ENCODE measurements at places on chromosomes 2 and 18.

GRCh38 chr2:200446612-200447011 is 63.3 kb downstream of the KCTD18 start:
- no peak for DNase-seq

DNA sequence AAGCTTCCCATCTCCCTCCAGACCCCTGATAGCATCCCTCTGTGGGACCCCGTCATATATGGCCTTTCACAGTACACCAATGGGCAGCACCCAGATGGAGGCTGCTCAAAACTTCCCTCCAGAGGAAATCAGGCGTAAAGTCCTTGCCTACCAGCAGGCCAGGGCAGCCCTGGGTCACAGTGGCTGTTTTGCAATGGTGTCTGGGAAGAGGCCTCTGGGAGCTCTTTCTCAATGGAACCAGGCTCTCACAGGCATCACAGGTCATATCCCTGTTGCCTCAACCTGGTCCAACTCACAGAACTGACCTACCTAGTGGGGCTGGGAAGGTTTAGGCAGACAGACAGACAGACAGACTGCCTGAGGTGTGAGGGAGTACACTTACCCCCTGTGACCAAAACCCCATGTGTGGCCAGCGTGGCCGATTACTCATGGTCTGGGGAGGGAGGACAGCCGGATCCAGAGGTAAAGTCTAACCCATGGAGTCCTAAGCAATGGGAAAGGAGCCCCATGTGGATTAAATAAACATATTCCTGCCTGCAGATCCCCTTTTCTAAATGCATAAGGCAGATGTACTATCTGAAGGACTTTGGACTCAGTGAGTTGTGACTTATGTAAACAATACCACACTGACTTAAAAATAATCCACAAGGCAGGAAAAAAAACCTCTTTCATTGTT is 58.2 kb downstream of the BCL2L11 start:
- DNase-seq = no peak

DNA sequence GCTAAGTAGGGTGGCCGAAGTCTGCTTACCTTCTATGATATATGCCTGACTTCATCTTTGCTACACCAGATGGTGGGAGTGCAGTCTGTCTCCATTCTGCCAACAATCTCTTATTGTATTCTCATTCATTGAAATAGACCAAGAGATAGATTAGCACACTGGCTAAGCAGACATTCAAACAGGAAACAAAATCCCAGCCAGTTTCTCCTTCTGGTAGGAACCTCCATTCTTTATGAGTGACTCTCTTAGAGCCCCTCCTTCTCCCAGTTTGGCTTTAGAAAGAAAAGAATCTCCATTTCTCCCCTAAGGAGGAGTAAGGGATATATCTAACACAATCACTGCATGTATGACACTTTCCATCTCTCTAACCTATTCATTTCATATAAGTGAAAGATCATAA is 118.9 kb upstream of the COL5A2 start:
- no peak for DNase-seq

DNA sequence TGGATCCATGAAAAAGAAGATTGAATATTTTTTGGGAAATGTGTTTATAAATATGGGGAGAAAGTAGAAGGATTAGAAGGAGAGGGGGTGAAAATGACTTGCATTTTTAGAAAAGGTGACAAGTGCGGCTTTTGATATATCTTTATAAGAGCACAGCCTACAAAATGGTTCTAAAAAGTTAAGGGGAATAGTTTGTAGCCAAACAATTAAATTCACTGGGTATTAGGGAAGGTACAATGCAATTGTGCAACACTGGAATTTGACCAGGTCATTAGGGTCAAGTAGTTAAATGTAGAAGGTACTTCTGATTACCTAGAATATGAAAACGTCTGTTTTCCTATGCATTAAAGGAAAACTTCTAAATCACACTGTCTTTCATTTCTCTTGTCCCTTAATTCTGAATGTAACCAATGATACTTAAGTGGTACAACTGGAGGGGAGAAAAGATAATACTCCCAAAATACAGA is 44.5 kb upstream of the SERTAD2 start:
- no peak for DNase-seq

GRCh38 chr2:36967236-36967876 is 1.0 kb upstream of the STRN start:
- DNase-seq = no peak

DNA sequence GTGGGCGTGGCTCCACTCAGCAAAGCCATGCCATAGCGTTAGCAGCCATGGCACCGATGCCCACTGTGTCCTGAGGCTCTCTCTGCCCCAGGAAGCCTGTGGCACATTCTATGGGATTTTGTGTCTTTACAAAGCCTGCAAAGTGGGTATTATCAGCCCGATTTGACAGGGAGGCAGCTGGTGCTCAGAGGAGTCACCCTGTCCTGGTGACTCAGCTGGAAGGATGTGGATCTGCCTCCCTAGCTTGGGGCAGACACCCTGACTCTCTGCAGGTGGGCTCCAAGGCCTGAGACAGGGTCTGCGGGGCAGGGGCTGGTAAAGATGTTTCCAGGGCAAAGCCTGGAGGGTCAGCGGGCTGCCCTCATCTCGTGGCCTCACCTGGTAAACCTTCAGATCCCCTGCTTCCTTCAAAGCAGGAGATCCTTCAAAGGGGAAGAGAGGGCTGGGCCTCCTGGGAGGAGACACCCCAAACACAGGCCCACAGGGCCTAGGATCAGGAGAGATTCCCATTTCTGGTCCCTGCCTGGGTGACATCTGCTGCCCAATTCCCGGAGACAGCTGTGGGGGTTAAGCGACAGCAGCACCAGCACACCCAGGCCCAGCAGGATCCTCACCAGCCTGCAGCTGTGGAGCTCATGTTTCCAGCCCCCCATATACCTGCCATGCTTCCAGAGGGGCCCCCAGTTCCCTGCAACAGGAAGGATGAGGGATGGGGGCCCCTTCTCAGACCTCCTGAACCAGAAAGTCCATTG is 3.0 kb upstream of the ASB1 start:
- no peak for DNase-seq

DNA sequence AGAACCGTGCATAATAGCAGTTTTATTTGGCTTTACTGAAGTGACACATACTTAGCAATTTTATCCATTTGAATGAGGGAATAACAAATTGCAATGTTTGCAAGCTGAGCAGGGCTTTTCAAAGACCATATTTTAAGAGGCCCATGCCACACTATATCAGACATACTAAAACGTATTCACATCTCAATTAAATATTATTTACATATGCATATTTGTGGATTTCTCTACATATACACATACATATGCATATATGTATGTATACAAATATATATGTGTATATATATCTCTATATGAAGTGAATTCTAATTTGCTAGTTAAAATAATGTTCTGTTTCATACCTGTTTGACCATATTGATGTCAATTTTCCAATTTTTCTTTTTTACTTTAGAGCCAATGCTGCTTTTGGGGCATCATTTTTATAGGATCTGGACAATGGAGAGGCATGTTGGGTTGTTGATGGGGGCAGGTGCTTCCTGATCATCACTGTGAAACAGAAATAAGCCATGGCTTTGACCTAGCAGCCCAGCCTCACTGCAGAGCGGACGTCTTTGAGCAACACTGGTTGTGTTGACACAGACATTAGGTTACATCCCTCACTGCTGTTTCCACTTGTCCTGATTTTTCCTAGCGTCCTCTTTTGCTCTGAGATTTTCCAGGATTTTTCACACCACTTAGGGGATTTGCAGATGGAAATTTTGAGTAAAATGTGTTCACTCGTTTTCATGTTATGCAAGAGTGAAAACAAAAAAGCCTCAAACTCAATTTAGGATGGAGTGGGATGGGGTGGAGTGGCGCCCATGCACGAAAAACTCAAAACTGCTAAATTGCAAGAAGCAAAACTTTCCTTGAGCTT is 56.9 kb downstream of the RDH14 start:
- no peak for DNase-seq

DNA sequence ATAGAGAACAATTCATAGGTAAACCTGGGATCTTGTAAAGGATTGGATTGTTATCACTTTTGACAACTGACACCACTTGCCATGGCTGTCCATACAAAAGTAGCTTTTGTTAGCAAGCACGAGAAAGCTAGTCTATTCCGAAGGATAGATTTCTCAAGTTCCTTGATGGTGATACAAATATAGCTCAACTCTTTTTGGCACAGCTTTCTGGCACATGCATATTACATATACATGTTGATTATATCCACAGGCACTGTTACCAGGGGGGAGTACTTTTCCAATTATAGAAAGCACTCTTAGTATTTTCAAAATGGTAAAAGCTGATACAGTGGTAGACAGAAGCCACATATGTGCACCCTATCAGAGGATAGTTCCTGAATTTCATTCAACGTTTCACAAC is 168.9 kb downstream of the UPP2 start:
- no peak for DNase-seq

DNA sequence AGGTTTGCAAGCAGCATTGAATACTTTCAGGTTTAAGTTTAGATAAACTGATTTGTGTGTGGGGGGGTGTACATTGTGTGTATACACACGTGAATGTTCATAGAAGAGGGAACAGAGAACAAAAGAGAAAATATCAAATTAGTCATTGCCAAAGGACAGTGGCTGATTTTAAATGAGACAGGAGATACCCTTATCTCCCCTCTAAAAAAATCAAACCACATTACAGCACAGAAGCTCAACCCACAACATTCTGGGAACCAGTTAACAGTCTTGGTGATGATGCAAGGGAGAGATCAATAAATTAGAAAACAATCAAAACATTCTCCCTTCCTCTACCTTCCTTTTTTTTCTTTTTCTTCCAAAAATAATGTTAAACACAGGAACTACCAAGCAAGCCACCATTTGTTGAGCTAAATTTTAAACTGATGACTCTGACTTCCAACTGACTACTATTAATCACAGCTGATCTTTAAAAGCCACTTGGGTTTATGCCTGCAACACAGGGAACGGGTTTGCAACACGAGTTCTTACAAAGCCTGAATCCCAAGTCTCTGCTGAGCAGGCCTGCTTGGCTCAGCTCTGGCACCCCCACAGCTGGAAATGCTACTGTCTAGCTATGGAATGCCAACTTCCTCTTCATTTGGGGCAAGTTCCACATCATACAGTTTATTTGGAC is 119.2 kb upstream of the ACVR1C start:
- no peak for DNase-seq

GRCh38 chr2:241863536-241863954 is 4.9 kb upstream of the PDCD1 start:
- no peak for DNase-seq

- no peak for DNase-seq
These were observed 1.2 kb downstream of the CABLES1 start for GRCh38 chr18:23136326-23137096.

DNA sequence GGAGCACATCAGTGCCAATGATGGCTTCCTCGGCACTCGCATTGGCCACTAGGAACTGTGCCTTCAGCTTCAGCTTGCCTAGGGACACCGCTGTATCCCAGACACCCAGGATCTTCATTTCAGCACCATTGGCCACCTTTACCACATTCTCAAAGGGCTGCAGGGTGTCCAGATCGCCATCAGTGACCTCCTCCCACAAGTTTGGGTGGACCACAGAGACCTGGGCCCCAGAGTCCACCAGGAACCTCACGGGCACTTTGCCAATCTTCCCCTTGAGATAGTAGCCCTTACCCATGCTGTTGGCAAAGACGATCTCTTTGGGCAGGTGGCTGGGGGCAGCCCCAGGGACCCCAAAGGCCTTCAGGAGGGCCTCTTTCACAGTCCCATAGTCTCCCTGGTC is 610 bp downstream of the ASPRV1 start:
- DNase-seq = no peak

DNA sequence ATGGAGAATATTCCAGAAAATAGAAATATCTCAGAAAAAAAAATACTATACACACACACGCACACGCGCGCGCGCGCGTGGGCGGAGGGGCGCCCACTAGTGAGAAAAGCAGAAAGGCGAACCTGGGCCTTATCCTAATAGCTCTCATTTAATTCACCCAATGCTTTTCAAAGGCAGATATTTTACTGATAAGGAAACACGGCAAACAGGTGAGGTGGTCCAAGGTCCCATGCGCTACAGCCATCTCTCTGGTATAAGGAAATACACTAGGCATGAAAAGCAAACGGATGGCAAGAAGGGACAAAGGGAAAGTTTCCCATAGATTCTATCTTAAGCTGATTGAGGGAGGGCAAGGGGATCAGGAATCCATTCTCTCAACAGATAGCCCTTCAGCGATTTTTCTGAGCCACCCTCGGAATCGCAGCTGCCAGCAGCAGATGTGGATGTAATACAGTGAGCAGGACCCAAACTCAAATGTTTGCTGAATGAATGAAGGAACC is 136.7 kb downstream of the TMEM247 start:
- DNase-seq = no peak

DNA sequence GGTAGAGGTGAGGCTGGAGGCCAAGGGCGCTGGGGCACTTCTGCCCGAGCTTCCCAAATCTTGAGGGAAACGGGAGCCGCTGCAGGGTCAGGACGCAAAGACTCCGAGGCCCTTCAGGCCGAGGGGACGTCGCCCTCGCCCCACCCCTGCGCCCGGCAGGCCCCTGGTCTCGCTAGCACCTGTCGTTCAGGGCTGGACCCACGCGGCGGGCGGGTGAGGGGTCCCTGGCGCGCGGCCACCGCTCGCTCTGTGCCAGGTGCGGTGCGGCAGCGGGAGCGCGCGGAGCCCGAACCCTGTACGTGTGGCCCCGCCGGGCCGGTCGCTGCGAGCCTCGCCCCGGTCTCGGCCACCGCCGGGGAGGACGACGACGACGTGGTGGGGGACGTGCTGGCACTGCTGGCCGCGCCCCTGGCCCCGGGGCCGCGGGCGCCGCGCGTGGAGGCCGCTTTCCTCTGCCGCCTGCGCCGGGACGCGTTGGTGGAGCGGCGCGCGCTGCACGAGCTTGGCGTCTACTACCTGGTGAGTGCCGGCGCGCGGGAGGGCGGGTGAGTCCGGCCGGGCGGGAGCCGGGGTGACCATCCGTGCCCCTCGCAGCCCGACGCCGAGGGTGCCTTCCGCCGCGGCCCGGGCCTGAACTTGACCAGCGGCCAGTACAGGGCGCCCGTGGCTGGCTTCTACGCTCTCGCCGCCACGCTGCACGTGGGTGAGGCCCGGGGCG is 4.9 kb downstream of the ERFE start:
- no peak for DNase-seq

DNA sequence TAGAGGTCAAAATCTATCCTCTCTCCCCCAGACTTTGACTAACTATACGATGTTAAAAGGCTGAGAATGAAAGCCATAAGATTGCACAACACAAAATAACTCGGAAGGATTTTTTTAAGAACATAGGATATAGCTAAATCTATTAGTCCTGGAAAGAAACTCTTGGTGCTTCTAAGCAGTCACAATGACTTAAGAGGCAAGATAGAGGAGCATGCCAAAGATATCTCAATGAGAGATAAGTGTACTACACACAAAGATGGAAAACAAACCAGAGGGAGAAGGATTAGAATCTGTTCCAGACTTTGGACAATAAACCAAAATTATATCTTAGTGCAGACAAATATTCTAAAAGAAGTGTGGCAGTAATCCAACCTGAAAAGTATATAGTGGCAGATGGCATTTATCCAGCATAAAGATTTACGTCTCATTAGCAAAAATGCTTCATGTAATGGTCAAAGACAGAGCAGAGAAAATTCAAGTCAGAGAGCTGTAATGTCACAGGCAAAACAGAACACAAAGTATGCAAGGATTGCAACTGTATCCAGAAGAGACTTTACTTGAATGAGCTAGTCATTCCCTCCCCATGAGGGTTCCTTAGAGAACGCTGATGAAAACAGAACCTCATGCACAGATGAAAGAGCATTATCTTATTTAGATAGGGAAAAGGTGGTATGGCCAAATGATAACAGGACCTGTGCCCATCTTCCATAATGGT is 28.8 kb upstream of the EVA1A start:
- DNase-seq = no peak

Measured in occipital lobe (tissue), 3 donors.